ENCODE measurements at places on chromosomes 1 and 21.

DNA sequence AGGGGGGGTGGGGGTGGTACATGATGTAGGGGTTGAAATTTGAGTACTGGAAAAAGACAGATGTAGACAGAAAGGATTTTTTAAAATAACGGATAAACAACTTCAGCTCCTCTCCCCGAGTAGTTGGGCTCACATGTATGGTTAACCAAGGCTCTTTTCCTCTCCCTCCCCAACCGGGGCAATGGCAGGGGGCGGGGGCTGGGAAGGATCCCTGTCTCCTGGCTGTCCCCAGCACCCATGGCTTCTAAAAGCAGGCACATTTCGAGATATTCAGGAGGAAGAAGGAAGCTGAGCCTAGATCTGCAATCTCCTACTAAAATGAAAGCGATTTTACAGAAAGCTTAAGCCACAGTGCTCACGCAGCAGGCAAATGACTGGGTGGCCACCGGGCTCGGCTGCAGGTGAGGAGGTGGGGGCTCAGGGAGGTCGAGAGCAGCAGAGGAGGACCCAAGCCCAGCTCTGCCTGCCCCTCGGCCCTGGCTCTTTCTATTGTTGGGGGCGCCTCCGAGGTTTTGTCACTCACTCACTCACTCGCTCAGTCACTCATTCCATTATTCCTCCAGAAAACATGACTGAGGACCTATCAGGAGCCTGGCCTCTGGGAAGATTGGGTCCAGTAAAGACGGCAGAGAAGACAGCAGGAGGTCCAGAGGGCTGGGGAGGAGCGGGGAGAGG, 573.3 kb downstream of the PTPRU start:
- no peak for DNase-seq

GRCh38 chr1:220485131-220485530, 42.8 kb upstream of the MARK1 start:
- DNase-seq: no peak

GRCh38 chr1:154953611-154954038, 2.3 kb downstream of the PBXIP1 start:
- DNase-seq: no peak

DNA sequence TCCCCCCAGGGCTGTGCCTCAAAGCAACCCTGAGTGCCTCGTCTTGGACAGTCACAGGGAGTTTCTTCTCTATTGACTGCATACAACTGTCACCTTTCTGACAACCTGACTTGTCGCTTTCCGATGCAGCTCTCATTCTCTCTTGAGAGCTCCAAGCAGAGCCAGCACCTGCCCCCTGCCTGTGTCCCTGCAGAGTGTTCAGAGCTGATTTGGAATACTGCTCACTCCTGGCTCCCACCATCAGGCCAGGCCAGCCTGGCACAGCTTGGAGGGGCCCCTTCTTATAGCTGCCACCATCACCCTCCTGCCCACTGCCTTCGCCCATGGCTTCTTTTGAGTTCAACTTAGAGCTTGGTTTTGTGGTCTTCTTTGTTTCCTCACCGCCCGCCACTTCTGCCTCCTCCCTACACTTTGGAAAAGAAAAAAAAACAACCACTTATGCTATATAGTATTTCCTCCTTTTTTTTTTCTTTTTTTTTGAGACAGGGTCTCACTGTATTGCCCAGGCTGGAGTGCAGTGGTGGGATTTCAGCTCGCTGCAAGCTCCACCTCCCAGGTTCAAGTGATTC, 12.3 kb downstream of the NCF2 start:
- DNase-seq: no peak

- DNase-seq: no peak
These were observed 51.0 kb downstream of the CR1L start for GRCh38 chr1:207695891-207696290.

DNA sequence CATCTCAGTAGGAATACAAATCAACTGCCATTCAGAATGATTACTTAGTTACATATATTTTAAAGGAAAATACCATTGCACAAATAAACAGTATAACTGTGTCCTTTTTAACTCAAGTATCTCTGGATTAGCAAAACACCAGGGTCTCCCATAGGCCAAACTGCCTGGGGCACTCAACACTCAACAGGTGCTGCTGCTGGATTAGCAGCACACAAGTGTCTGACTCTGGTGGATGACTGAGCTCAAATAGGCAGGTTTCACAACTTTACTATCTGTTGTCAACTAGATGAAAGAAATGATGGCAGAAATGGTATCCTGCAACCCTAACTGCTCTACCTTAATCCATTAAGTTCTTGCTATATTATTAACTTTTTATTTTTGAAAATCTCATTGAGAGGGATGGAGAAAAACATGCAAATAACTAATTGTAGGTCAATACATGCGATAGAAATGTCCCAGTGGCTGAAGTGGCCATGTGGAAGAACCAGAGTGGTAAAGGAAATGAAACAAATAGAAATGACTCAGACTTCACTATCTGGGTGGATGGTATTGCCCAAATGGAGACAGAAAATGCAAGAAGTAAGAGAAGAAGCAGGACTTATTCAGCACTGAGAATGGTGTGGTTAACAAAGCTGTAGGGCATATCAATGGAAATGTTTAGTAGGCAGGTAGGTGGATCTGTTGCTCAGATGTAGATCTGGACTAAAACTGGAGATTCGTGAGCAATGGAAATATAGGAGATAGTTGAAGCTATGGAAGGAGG, 90.8 kb upstream of the CCDC190 start:
- DNase-seq: no peak

- DNase-seq: no peak
These were observed at the start of gene NCF2 for GRCh38 chr1:183590244-183591191. Gene NCF2 (minus strand): TSS chr1:183590459. CDS start chr1:183590329, 130 bp downstream.

DNA sequence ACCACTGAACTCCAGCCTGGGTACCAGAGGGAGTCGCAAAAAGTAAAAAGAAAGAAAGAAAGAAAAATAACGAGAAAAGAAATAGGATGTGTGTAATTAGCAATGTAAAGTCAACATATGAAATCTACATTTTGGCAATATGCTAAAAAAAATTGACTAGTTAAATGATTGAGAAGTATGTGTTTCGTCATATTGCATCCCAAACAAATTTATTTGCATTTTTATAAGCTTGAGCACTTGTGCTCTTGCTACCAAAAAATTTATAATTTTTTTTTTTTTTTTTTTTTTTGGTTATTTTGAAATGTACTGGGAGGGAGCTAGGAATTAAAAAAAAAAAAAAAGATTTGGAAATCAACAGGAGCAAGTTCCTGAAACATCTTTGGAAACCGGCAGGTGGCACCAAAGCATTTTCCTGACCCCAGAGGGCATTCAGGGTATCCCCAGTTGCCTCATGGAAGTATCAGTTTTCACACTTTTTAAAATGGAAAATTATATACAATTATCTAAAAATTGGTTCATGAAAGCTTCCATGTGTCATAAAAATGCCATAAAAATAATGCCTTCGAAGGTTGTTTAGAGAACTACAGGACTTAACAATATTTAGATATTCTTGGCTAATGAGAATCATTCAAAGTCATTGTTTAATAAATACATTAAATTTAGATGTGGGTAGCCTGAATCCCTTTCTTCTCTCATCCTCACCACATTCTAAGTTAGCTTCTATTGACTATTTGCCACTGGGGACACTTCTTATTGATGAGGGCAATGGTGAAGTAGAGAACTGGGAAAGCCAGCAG, 4.8 kb upstream of the HEATR1 start:
- DNase-seq: peak; percentile 48

DNA sequence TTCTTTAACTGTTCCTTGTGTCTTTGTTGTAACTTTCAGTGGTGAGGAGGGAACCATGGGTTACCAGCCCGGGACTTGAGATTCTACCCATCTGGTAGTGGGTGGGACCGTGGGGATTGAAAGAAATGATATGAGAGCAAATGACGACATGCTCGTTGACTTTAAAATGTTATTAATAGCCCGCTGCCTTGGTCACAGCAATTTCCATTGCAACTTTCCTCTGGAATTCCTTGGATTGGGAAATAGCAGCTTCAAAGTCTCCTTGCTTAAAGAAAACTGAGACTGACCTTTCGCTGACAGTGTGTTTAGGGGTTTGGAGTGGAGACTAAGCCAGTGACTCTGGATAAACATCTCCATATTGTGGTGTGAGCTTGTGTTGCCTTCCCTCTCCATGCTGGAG, 44.2 kb upstream of the MARK1 start:
- no peak for DNase-seq

DNA sequence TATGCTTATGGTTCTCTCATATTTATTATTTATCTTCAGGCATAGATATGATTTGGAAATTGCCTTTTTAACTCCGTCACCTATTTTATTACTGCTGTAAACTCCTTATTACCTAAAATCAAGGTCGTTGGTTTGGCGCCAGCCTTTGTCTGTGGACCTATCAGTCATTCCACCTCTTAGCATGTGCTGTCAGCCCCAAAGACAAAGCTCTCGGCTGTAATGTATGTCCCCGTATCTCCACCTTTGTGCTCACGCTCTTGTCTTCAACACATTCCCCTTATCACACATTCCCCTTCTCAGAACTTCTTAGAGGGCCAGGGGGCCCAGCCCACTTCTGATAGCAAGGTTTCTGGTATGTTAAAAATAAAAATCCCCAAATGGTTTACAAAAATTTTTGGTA, 342.2 kb downstream of the RYR2 start:
- no peak for DNase-seq

GRCh38 chr1:87959236-87959635, 630.6 kb downstream of the LMO4 start:
- no peak for DNase-seq

DNA sequence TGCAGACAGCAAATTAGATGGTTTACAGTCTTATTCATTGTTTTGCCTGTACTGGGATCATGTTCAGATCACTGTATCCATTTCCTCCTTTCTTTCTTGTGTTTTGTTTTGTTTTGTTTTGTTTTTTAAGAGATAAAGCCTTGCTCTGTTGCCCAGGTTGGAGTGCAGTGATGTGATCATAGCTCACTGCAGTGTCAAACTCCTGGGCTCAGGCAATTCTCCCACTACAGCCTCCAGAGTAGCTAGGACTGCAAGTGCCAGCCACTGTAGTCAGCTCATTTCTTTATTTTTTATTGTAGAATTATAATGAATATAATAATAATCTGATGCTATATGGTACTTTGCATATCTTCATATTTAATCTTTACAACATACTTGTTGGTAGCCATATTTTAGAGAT, 403.7 kb upstream of the B3GALT2 start:
- no peak for DNase-seq
